Endothelial cell of umbilical vein (primary cell): ENCODE measurements at places on chromosomes 2 and 18. TPM values are rescaled to one million over a fixed set of nuclear protein-coding genes. Genes with fewer than 3 reads are reported as not detected.

- DNase-seq = no peak
Observed at GRCh38 chr2:64751286-64752260, 97.9 kb upstream of the SERTAD2 start.

DNA sequence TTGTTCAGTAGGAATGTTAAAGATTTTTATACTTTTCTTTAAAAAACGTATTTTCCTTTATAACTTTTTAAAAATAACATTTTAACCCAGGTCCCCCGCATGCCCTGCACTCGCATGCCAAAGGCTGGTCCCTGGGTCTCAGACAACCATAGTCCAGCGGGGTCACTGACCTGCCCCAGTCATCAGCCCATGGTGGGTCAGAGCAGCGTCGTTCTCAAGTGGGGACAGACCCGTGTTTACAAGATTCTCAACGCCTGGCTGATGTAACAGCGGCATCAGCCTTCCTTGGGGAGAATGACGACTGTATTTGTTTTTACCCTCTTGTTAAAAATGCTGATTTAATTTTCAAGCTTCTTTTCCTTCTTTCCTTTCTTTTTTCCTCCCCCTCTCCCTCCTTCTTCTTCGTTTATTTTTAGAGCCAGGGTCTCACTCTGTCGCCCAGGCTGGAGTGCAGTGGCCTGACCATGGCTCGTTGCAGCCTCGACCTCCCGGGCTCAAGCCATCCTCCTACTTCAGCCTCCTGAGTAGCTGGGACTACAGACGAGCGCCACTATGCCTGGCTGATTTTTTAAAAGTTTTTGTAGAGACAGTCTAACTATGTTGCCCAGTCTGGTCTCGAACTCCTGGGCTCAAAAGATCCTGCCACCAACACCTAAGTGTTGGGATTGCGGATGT is 1.0 kb upstream of the EFHD1 start:
- no peak for DNase-seq

- DNase-seq = no peak
Observed at GRCh38 chr2:128275498-128276045, 43.1 kb downstream of the HS6ST1 start.

- peak; percentile 65 for DNase-seq
Observed at GRCh38 chr2:172710584-172711047, 25.0 kb upstream of the RAPGEF4 start.

DNA sequence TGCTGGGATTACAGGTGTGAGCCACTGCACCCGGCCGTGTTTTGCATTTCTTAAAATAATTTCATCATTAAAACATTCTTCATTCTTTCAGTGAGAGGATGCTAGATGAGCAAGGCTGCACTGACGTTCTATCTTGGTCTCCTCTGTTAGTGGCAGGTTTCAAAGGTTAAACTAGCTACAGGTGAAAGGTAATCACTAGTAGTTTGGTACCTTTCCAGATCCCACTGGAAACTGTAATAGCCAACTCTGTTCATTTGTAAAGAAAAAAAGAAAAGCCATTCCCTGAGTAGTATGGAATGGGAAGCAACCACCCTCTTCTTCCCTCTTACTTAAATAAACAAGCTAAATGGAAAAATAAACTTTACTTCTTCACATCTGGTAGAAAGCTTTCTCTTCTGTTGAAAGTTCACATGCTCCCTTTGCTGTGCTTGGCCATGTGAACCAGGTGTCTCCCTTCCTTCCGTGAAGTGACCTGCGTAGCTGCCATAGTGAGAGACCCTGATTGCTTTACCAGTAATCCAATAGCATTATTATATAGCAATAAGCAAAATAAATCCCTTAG is 94.0 kb downstream of the GREB1L start:
- DNase-seq = no peak

GRCh38 chr2:37635504-37636380 is 35.7 kb downstream of the CDC42EP3 start:
- peak; percentile 62 for DNase-seq

DNA sequence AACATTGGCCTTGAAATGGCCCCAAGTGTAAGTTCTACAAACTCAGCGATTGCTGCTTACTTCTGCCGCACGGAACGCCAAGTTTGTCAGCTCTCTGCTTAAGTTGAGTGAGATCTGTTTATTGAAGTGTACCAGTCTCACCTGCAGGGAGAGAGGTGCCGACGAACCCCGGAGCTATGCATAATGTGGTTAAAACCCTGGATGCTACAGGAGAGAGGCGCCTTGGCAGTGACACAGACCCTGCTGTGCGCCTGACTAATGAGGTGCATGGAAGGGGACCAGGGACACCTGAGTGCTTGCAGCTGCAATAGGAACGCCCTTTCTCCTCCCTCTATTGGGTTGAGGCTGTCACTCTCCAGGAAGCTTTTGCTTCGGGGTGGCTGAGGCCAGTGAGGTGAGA is 979 bp downstream of the SLC9A2 start:
- no peak for DNase-seq

DNA sequence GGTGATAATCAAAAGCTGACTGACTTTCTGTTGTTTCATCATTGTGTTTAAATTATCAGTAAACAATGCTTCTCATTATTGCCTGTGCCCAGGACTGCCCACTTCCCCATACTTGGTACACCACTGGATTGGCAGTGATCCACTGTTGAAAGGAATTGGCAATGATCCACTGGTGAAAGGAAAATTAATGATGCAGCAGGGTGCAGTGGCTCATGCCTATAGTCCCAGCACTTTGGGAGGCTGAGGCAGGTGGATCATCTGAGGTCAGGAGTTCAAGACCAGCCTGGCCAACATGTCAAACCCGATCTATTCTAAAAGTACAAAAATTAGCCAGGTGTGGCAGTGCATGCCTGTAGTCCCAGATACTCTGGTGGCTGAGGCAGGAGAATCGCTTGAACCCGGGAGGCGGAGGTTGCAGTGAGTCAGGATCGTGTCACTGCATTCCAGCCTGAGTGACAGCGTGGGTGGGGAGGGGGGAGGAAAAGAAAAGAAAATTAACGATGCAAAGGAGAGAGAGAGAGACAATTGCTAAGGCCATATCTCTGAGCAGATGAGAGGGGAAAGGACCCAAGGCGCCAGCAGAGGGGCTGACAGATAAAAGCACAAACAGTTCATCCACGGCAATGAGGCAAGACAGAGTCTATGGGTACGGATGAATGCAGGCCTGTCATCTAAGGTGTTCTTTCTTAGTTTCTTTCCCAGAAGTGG is 10.2 kb upstream of the GTF2A1L start:
- DNase-seq = peak; percentile 7

The PHLPP1 gene
- 10.8 and 11.2 TPM in 2 replicates for total RNA-seq

The TMEM17 gene
- 0.91 and 1.2 TPM in 2 replicates for total RNA-seq
